Myometrial cell (primary cell): ENCODE measurements at places on chromosomes 6 and 20. TPM values are rescaled to one million over a fixed set of nuclear protein-coding genes. Genes with fewer than 3 reads are reported as not detected.

GABRR2 gene
- not detected in 2 replicates for total RNA-seq

PTPRT gene
- not detected in 2 replicates for total RNA-seq

CRNKL1 gene
- 14.7 and 18.1 TPM in 2 replicates for total RNA-seq

BYSL gene
- total RNA-seq = 6.2 and 6.3 TPM in 2 replicates

GSTA3 gene
- not detected in 2 replicates for total RNA-seq

PFDN4 gene
- 33.7 and 57.2 TPM in 2 replicates for total RNA-seq

HMGCLL1 gene
- total RNA-seq = not detected in 2 replicates

NOX3 gene
- total RNA-seq = not detected in 2 replicates

CST7 gene
- total RNA-seq = not detected in 2 replicates

NR2E1 gene
- not detected in 2 replicates for total RNA-seq

SPATA25 gene
- total RNA-seq = not detected in 2 replicates

COX7A2 gene
- 285 and 852 TPM in 2 replicates for total RNA-seq

SLC22A3 gene
- not detected in 2 replicates for total RNA-seq

PHF3 gene
- 16.1 and 26.2 TPM in 2 replicates for total RNA-seq

TBXT gene
- not detected in 2 replicates for total RNA-seq

TRERF1 gene
- 7.5 and 7.8 TPM in 2 replicates for total RNA-seq

CENPB gene
- 97.8 and 99.5 TPM in 2 replicates for total RNA-seq

GNAS-AS1 gene
- total RNA-seq = 0.53 TPM in 1 of 2 replicates, not detected in the other

VARS1 gene
- 102 and 105 TPM in 2 replicates for total RNA-seq

ANGPT4 gene
- not detected in 2 replicates for total RNA-seq

NPEPL1 gene
- 17.4 and 31.1 TPM in 2 replicates for total RNA-seq

LY6G6C gene
- total RNA-seq = not detected in 2 replicates

ENPP5 gene
- total RNA-seq = not detected in 2 replicates

ADAM33 gene
- total RNA-seq = 19.6 and 22.2 TPM in 2 replicates
